Thymus (tissue), 14 donors: ENCODE measurements at places on chromosomes 2 and 18. TPM values are rescaled to one million over a fixed set of nuclear protein-coding genes. Genes with fewer than 3 reads are reported as not detected.

- no peak overlapping the region for H3K27ac ChIP-seq
- DNase-seq = no peak
- H3K27me3 ChIP-seq = no peaks in the 10 kb centered on the region
- H3K36me3 ChIP-seq = no peaks in the 10 kb centered on the region
- no peaks in the 10 kb centered on the region for H3K4me1 ChIP-seq
These were observed 11.8 kb downstream of the GULP1 start for GRCh38 chr2:188303363-188304031.

GRCh38 chr18:34493566-34494358 is 216.3 kb upstream of the DTNA start:
- no peaks in the 10 kb centered on the region for H3K4me1 ChIP-seq
- peaks cover 20% of the 10 kb centered on the region for H3K27me3 ChIP-seq
- no peak for DNase-seq
- no peaks in the 10 kb centered on the region for H3K36me3 ChIP-seq

GRCh38 chr18:62165583-62165982 is 21.3 kb downstream of the PIGN start:
- H3K27me3 ChIP-seq = no peaks in the 10 kb centered on the region
- no peaks in the 10 kb centered on the region for H3K4me1 ChIP-seq
- H3K4me3 ChIP-seq = no peak overlapping the region
- H3K36me3 ChIP-seq = no peaks in the 10 kb centered on the region
- H3K27ac ChIP-seq = no peak overlapping the region

DNA sequence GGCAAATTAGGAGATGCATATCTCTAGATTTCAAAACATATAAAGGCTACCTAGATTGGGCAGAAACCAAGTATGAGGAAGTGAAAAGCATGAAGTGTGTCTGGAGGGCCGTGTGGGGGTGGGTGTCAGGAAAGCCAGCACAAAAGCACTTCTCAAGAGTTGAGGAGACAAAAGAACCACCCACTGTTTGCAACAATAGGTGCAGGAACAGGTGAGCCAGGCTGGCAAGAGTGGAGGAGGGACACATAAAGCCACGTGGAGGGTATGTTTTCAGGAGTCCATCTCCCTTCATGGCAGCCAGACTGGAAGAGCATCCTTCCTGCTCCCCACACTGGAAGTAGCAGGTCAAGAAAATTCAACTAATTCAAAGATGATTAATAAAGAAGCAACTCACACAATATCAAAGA is 96.4 kb downstream of the CERS6 start:
- H3K36me3 ChIP-seq = peaks cover 3% of the 10 kb centered on the region
- peaks cover 15% of the 10 kb centered on the region for H3K4me1 ChIP-seq
- H3K27ac ChIP-seq = peak overlapping the region; percentile 74
- H3K27me3 ChIP-seq = no peaks in the 10 kb centered on the region
- DNase-seq = peak; percentile 42

FAHD2B gene
- 7.6 TPM for total RNA-seq

DNA sequence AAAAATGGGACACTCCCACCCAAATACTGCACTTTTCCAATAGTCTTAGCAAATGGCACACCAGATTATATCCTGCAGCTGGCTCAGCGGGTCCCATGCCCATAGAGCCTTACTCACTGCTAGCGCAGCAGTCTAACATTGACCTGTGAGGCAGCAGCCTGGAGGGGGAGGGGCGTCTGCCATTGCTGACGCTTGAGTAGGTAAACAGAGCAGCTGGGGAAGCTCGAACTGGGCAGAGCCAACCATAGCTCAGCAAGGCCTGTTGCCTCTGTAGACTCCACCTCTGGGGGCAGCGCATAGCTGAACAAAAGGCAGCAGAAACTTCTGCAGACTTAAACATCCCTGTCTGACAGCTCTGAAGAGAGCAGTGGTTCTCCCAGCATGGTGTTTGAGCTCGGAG is 110.4 kb downstream of the CTIF start:
- H3K27me3 ChIP-seq = no peaks in the 10 kb centered on the region
- DNase-seq = no peak
- no peak overlapping the region for H3K27ac ChIP-seq
- no peaks in the 10 kb centered on the region for H3K4me1 ChIP-seq

KCNE4 gene
- total RNA-seq = 0.71 TPM

- no peak for DNase-seq
- no peak overlapping the region for H3K4me3 ChIP-seq
- no peaks in the 10 kb centered on the region for H3K36me3 ChIP-seq
- no peaks in the 10 kb centered on the region for H3K27me3 ChIP-seq
These were observed 29.6 kb downstream of the LPIN2 start for GRCh38 chr18:2983296-2983695.
